Fibroblast of gingiva (primary cell): ENCODE measurements at places on chromosomes 13 and 19.

GRCh38 chr19:58570770-58571574 lies 2.2 kb downstream of the MZF1 start:
- DNase-seq, result no peak

GRCh38 chr13:25319771-25320170 lies 18.3 kb downstream of the NUP58 start:
- DNase-seq, result peak; percentile 43

GRCh38 chr19:51292971-51293370 lies 18.5 kb upstream of the IGLON5 start:
- no peak for DNase-seq

GRCh38 chr13:49343731-49344130 lies 96.0 kb downstream of the CDADC1 start:
- no peak for DNase-seq

GRCh38 chr13:61751039-61751438 lies 335.4 kb upstream of the PCDH20 start:
- DNase-seq, result no peak

DNA sequence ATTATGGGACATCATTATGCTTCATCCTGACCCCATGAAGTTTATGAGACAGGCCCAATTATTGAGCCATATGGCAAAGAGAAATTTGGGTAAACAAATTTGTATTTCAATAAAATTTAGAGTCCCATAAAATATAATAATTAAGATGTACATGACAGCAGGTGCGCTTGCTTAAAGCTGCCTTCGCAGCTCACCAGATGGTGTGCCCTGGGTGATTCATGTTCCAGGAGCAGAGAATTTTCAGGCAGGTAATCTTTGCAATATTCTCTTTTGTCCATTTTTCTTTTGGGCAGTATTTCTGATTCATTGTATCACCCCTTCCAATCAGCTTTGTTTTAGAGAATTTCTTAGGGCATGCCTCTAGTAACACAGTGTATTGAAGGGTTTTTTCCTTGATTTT lies 39.5 kb upstream of the WASF3 start:
- no peak for DNase-seq

DNA sequence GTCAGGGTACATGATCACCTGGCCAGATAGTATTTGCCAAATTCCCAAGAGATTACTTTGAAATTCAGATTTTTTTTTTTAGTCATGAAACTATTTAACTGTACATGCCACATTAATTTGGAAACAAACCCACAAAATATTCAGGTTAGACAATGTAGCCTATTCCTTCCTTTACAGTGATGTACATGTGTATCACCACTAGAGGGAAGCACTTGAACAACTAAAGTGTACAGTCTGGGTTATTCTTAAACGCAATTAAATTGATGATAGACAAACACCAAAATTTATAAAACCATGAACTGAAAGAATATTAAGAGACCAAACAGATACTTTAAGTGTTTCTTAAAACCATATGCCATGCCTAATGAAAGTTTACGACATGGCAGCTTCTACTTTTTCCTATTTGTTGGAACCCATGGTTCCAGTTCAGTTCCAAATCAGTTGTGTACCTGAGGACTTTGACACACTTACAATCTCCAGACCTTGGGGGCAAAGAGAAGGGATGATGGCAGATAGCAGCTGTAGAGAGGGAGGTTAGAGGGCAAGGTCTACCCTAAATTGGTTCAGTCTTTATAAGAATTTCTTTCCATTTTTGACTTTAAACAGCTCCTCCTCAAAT lies 52.8 kb downstream of the TNFSF13B start:
- DNase-seq, result peak; percentile 39

DNA sequence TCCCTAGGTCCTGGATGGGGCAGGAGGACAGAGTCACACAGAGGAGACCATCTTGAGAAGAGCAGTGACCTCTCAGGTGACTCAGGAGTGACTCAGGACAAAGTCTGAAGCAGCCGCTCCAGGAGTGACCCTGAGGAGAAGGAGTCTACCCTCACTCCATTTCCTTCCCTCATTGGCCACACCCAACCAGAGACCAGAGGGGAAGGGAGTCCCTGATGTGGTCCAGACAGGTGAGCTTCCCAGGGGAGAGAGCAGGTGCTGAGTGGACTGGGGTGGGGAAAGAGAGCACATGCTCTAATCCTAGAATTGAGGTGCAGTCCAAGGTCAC lies 75.5 kb upstream of the MEDAG start:
- no peak for DNase-seq

- no peak for DNase-seq
Observed at GRCh38 chr19:38049105-38049649, 142.2 kb downstream of the SIPA1L3 start.

DNA sequence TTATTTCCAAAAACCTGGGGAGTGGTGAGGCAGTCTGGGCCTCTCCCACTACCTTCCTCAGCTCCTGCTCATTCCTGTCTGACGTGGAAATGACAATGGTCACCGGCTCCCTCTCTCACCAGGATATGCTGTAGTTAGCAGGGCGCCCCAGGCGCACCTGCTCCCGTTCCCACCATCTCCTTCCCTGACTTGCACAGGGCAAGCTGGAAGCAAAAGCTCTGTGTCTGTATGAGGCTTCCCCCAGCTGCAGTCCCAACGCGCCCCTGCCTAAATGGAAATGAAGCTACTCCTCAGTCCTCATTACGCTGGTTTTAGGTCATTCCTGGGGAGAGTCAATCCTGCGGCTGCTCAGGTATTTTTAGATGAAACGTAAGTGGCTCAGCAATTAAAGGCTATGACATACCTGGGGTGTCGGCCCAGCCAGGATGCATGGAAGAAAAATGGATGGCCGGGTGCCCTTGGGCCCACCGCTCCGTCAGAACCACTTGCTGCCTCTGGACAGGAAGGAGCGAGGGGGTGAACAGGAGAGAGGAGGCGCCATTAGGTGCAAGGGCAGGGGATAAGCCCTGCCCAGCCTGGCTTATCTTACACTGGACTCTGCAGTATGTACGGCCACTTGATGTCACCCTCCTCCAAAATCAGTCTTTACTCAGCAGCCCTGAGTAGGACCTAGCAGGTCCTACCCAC lies 32.4 kb downstream of the DHRS12 start:
- DNase-seq, result no peak

DNA sequence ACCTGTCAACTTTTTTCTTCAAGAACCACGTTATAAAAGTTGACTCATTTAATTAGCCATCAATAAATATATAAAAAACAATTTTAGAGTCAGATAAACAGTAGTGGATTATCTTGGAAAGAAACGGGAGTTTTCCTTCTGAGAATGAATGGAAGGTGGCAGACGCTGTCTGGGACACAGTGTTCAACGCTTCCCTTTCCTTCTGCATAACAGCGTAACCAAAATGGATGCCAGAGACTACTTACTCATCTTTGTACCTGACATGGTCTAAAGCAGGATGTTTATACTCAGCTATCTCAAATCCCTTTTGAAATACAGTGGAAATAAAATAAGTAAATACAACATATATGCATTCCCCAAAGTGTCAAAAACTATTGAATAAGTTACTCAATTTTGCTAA lies 195.2 kb downstream of the LHFPL6 start:
- DNase-seq, result no peak

- DNase-seq, result no peak
Observed at GRCh38 chr19:13984186-13984585, 21.9 kb downstream of the RFX1 start.

DNA sequence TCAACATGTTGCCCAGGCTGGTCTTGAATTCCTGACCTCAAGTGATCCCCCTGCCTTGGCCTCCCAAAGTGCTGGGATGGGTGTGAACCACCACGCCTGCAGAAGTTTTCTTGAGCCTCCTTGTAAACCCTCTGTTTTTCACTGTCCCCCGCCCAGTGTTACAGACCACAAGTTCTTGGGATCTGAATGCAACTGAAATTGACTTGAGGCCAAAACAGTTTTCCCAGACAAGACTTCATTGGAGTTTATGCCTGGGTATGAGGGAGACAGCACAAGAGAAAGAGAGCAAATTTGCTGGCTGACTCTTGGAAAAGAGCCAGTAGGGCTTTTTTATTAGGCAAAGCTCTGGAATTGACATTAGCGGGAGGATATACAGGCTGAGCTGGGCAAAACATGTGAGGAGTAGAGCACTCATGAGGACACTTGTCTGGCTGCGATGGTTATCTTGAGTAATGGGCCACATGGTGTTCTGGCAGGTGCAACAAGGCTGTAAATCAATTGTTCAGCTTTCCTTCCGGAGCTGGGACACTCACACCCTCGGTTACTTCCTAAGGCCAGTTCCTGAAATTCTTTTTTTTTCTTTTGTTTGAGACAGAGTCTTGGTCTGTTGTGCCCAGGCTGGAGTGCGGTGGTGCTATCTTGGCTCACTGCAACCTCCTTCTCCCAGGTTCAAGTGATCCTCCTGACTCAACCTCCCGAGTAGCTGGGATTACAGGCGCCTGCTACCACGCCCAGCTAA lies 12.7 kb upstream of the HNRNPL start:
- no peak for DNase-seq

DNA sequence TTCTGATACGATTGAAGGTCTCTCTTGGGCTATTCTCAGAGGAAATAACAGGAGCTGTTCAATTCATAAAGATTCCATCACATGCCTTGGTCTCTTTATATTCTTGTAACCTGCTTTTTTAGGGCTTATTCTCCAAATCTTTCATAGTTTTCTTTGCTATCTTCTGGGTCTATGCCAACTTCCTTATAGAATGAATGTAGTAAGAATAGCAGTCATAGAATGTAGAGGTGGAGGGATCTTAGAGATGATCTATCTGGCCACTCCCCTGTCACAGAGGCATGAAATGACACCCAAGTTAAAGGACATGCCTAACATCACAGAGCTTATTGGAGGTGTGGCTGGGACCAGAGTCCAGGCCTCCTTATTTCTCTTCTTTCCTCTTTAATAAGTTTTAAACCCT lies 13.2 kb downstream of the LCP1 start:
- DNase-seq, result no peak

DNA sequence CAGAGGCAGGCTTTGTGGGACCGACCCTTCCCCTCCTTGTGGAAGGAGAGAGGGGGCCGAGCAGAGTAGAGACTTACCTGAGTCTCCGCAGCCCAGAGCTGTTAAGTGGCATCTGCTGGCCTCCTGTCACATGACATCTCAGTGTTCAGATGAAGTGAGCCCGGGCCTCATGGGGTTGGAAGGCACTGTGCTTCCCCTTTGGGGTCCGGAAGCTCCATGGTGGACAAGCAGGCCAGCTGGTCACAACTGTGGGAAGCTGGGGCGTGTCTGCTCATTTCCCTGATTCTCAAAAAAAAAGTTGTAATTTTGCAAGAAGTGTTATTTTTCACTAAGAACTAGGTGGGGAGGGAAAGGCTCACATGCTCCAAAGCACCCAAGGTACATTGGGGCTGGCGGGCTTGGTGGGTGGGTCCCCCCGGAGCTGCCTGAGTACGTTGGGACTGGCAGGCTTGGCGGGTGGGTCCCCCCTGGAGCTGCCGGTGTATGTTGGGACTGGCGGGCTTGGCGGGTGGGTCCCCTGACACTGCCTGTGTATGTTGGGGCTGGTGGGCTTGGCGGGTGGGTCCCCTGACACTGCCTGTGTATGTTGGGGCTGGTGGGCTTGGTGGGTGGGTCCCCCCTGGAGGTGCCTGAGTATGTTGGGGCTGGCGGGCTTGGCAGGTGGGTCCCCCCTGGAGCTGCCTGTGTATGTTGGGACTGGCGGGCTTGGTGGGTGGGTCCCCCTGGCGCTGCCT lies 18.2 kb upstream of the DCUN1D2 start:
- DNase-seq, result no peak

DNA sequence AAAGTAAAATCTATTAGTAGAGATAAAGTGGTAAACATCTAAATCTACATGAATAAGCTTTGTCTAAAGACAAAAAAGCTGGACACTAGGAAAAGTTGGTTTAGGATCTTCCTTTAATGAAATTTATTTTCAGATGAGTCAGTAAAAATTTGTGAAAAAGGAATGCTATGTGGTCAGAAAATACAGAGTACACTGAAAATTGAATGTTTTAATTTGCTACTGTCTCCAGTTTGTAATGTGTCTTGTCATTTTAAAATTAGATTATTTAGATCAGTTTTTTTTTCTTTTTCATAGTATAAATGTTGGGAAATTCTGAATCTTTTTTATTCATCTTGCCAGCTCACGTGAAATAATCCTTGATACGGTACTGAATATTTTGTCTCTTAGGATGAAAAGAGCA lies 56.9 kb downstream of the SLITRK6 start:
- DNase-seq, result no peak

- DNase-seq, result no peak
Observed at GRCh38 chr19:35336166-35336955, 7.4 kb downstream of the CD22 start.

DNA sequence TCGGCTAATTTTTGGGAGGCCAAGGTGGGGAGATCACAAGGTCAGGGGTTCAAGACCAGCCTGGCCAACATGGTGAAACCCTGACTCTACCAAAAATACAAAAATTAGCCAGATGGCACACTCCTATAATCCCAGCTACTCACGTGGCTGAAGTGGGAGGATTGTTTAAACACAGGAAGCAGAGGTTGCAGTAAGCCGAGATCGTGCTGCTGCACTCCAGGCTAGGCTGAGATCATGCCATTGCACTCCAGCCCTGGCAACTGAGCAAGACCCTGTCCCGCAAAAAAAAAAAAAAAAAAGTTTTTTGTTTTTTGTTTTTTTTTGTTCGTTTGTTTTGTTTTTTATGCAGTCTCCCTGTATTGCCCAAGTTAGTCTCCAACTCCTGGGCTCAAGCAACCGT lies 21.2 kb downstream of the MAST1 start:
- no peak for DNase-seq

DNA sequence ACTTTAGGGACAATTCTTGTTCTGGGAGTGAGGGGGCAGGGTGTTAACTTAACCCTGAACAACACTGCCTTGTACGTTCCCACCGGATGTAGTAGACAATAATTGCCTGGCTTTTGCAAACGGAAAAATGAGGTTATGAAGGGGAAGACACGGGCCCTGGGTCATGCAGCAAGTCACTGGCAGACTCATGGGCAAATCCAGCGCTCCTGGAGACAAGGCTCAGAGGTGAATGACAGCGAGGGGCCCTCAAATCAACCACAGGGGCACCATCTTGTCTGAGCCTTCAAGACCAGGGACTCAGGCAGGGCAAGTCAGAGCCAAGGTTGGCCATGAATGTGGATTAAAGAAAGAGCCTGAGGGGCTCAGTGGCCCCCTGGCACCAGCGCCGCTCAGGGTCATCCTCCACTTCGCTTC lies 2.8 kb downstream of the RASA3 start:
- DNase-seq, result no peak

- no peak for DNase-seq
Observed at GRCh38 chr19:44582581-44583265, 30.6 kb upstream of the IGSF23 start.

DNA sequence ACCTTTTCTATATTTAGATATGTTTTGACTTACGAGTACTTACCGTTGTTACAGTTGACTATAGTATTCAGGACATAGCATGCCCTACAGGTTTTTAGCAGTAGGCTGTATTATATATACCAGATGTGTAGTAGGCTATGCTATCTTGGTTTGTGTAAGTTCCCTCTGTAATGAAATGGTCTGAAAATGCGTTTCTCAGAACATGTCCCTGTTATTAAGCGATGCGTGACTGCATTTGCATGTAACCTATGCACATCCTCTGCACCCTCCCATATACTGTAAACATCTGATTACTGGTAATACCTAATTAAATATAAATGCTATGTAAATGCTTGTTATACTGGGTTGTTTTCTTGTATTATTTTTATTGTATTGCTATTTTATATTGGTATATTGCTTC lies 6.6 kb downstream of the ZNF766 start:
- no peak for DNase-seq
